Effector memory CD4-positive, alpha-beta T cell (primary cell): ENCODE measurements at places on chromosomes 1 and 21.

- DNase-seq, result no peak
Measured at GRCh38 chr1:182869241-182869666, 30.1 kb downstream of the DHX9 start.

- DNase-seq, result no peak
Measured at GRCh38 chr1:117970252-117970651, 40.7 kb downstream of the WDR3 start.

GRCh38 chr1:76274302-76274701, 199.8 kb downstream of the ST6GALNAC3 start:
- no peak for DNase-seq

DNA sequence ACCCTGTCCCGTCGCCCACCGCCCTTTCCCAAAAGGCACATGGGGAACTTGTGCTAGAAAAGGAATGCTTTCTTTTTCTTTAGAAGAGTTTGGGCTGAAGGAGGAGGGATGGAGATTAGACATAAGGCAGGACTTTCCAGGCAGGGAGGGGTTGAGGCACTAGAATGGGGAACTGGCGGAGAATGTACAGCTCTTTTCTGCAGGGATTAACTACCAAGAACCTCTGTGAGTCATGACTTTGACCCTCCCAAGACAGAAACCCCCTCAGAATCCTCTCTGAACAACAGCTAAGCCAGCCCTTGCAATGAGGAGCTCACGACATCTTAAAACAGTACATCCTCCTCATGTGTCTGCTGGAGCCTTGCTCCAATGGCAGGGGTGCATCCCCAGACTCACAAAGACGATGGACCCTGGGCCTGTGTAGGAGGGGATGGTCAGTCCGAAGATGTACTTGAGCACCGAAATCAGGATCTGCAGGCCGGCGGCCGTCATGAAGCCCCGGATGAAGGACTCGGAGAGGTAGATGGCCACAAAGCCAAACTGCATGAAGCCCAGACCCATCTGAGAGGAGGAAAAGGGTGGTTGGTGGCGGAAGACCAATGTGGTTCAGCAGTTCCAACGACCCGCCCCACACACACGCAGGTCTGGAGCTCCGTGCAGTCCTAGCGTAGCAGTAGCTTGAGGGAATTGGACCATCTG, 13.6 kb downstream of the SLC26A9 start:
- DNase-seq, result no peak

DNA sequence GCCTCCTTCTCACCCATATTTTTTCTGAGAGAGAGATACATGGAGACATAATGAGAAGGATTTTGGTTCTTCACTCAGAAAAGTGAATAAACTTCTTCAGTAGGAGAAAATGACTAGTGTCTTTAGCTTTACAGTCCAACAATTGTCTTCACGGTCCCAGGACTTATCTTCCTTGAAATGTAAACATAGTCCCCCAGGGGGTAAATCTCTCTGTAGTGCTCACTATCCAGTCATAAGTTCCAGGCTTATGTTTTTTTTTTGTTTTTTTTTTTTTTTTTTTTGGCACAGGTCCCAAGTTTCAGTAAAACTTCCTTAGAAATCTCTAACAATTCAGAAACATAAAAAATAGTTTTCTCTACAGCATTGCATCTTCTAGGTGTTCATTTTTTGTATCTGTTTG, 890.2 kb upstream of the B3GALT2 start:
- DNase-seq, result no peak

DNA sequence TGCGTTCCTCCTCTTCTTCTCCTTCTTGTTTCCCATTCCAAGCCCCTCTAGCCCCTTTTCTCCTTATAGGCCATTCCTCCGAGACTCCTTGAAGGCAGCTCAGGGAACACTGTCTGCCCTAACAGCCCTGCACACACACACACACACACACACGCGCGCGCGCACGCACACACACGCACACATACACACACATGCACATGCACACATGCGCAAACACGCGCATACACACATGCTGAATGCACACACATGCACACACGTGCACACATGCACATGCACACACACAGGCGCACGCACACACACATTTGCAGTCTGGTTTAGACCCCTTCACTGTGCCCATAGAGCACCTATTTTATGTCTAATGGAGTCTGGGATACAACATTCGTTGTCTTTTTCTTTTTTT, 17.8 kb upstream of the CNTN2 start:
- DNase-seq, result no peak

DNA sequence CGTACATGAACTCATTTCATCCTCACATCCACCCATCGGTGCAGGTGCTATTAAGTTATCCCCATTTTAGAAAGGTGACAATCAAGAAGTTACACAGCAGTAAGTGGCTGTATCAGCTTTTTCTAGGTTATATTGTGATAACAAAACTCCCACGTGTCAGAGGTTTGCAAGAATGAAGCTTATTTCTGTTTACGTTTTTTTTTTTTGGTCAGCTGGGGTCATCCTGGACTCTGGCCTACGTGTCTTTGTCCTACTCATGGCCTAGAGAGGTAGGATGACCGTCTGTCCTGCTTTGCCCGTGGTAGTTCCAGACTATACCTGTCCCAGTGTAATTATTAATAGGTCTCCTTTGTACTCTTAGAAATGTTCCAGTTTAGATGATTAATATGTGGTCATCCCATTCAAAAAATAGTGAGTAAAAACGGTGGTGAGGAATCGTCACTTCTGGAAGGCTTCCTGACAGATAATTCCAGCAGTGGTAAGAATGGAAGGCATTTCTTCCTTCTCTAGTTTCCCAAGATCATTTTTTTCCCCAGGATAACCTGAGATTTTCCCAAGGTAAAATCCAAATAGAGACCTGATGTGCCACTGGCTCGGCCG, 64.2 kb upstream of the KIF26B start:
- DNase-seq, result no peak

DNA sequence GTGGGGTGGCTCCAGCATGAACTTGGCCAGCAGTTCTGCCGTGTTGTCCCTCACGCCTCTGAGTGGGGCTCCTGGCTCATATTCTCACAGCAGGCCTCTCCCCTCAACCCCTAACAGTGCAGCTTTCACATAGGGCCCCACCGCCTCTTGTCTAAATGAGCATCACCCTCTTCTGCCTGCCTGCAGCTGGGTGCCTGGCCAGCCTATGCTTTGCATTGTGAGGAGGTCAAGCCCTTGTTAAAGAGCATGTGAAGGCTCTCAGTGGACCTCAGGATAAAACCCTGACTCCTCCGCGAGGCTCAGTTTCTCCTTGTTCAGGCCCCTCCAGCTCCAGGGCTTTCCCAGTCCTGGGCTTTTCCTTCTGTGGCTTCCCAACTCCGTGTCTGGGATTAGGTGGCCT, 34.8 kb downstream of the CRYAA start:
- DNase-seq, result no peak

- no peak for DNase-seq
Measured at GRCh38 chr21:44513389-44514217, 26.4 kb downstream of the KRTAP10-1 start.

DNA sequence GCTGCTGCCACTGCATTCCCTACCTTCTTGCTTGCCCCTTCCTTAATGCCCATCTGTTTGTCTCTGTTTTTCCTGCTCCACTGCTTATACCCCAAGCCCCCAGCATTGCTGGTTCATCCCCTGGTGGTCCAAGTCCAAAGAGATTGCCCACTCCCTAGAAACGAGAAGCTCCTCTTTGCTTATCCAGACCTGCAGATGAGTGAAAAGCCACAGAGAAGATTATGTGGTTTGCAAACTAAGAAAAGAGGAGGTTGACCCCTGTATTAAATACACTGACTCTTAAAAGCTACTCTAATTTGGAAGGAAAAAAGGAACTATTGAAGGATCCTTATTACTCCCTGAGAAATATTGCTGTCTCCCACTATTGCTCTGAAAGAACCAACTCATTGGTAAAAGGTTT, 146.8 kb upstream of the RAB4A start:
- DNase-seq, result no peak

DNA sequence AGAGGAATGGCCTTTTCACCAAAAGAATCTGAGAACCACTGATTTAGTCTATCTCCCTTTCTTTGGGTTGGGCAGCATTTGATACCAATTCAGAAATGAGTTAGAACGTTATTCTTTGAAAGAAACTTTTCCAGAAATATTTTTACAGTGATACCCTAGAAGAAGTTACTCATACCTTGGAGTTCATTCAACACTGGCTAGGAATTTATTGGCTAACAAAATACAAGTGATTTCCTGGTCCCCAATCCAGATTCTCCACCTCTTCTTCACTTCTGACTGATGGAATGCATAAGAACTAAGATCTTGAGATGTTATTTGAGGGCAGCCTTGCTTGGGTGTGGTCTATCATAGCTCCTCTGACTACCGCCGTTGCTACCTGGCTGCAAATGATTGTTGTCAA, 9.4 kb downstream of the C1orf162 start:
- DNase-seq, result no peak

DNA sequence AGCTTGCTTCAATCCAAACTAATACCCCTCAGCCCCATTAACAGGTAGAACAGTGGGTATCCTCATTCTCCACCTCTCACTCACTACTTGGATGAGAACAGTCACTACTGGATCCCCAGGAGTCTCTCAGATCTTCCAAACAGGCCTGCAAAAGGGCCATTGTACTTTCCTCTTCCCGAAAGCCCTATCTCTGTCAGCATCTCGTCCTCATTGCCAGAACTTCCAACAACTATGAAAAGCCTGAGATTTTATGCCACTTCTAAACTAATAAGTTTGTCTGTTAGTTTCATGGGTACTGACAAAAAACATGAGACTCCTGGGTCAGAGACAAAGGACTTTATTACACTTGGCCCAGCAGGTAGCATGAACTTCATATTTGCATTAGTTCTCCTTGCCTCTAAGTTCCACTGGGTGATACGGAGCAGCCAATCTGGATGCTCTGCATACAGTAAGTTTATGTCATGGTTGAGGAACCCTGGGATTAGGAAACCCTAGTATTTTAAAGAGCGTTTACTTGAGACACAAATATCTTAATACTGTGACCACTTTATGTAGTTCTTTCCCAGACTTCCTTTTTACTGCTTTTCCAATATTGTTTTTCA, 38.1 kb downstream of the VANGL2 start:
- no peak for DNase-seq

DNA sequence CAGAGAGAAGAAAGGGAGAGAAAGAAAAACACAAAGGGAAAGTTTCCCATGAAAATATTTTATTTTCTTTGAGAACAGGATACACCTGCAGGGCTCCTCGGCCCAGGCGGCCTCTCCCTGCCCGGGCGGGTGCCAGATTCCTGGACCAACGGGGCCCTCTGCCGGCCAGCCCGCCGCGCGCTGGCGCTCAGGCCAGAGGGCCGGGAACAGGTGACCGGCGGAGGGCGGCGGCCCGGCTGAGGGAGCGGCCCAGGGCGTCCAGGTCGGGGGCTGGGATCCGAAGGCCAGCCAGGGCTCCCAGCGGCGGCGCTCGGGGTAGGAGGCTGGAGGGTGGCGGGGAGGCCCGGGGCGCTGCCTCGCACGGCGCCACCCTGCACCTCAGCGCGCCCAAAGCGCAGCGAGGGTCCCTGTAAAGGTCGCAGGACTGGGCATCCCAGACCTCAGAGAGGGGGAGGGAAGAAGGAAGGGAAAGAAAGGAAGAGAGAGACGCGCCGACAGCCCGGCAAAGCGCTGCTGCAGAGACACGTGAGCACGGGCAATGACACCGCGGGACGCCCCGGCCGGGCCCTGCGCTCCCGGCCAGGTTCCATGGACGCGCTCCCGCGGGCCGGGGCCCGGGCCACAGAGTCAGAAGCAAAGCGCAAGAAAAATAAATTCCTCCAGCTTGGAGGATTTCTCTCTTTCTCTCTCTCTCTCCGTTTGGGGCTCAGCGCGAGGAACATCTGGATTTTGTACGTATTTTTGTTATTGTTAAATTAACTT, 927 bp downstream of the WNT9A start:
- DNase-seq, result no peak
